ENCODE measurements at places on chromosomes 1 and 21.

DNA sequence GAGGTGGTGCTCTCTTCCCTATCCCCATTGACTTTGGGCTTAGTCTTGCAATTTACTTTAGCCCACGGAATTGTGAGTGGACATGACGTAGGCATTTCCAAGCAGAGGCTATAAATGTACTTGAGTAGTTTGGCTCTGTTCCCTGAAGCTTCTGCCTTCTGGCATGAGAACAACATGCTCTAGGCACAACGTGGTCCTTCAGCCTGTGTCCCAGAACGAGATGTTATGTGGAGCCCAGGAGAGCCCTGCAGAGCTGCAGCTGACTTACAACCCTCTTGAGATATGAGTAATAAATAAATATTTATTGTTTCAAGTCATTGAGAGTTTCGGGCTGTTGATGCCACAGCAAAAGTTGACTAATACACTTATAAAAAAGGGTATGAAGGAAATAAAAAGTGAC is 105.2 kb upstream of the HMGB4 start:
- DNase-seq, result no peak

- DNase-seq, result no peak
These were observed 54.7 kb downstream of the SPATA46 start for GRCh38 chr1:162321809-162322422.

DNA sequence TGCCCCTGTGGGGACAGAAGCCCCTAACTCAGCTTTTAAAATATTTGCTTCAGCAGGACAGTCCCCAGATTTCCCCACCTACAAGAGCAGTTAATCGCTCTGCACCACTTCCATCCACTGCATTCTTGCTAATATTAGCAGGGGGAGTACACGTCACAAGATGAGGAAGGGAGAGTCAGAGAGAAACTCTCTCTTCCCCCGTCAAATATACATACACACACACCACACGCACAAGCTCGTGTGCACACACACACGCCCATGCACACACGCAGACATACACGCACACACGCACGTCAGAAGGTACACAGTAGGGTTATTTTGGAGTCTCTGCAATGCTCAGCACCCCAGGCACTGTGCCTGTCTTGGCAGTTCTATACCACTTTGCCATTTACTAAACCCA is 2.1 kb downstream of the CLCA1 start:
- no peak for DNase-seq

- no peak for DNase-seq
These were observed 2.1 kb upstream of the PAX7 start for GRCh38 chr1:18628511-18628910.

GRCh38 chr1:184878602-184879001 is 95.7 kb downstream of the NIBAN1 start:
- DNase-seq, result no peak

DNA sequence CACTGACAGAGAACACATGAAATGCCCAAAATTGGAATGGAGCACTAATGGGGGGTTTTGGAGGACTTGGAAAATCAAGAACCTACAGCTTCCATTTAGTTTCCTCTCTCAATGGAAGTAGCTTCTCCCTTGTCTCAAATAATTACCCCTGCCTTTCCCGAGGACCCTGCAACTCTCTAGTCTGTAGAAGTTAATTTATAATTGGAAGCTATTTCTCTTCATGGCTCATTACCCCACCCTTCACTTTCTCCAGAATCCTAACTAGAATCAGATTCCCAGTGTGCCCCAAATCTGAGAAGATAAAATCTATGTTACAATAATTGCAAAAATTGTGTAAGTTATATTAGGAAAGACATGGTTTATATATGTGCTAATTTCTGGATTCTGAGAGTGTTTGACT is 181.5 kb upstream of the ATP1B1 start:
- no peak for DNase-seq

- DNase-seq, result no peak
These were observed 38.6 kb upstream of the ADGRL4 start for GRCh38 chr1:79044974-79045650.

GRCh38 chr1:18118491-18118890 is 10.9 kb downstream of the IGSF21 start:
- DNase-seq, result no peak

DNA sequence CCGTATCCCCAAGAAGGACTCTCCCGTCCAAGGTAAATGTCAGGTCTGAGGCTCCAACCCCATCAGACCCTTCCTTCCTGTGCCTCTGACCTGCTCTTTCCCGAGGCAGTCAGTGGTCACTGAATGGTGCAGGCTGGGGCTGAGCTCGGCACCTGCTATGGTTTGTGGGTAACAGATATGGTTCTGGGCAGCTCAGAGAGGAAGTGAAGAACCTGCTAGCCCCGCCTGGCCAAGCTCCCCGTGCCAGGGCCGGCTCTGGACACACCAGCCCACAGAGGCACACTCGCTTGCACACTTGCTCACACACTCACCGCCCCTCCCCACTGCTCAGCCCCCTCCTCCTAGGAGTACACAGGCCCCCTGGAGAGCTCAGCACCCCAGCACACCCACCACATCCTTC is 16.4 kb downstream of the NCMAP start:
- no peak for DNase-seq

DNA sequence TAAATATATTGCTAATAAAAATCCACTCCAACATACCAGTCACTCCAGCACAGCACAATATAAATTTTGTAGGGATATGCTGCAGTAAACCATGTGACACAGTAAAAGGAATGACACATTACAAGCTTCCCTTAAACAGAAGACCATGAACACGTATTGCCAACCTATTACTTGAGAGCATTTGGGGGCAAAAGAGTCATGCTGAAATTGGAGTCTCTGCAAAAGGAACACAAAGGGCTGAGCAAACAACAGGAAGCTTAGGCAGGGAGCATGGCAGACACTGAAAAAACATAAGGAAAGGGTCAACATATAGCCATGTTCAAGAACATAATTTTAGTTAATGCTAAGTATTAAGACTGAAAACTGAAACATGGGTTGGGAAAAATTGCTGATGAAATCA is 214.5 kb downstream of the SMYD3 start:
- no peak for DNase-seq

GRCh38 chr1:15332525-15332924 is 77.2 kb upstream of the EFHD2 start:
- DNase-seq, result no peak

DNA sequence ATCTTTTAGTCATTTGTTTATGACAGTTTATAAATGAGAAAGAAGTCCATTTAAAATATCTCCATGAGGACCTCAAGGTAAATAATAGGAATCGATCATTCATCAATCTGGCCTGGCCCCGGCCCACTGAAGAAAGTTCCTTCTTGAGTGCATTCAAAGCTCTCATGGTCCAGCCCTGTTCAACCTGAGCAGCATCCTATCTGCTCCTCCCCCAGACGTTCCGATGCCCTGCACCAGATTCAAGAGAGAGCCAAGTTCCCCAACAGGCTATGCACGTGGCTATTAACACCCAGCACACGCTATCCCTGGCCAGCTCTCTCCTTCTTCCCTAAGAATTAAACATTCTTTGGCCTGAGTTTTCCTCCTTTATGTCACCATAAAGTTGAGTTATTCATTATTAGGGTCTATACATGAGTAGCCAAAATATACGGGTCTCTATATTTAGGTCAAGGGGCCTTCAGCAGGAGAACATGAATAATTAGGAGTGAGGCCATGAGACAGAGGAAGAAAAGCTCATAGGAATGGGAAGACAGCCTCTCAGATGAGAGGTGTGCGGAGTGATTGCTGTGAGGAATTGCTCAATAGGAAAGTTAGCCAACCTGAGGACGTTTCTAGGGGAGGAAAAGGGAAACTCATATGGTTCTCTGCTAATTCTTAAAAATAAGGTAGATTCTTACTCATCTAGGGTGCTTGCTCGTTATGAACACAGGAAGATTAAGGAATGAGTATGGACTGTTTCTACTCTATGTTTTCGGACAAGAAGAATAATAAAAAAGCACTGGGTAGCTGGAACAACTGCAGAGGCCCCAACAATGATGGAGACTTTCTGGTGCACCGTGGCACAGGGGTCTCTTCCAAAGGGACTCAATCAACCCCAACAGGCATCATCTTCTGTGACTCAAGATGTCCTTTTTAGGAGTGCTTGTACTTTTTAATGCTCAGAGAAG is 23.6 kb downstream of the RUNX1 start:
- no peak for DNase-seq

DNA sequence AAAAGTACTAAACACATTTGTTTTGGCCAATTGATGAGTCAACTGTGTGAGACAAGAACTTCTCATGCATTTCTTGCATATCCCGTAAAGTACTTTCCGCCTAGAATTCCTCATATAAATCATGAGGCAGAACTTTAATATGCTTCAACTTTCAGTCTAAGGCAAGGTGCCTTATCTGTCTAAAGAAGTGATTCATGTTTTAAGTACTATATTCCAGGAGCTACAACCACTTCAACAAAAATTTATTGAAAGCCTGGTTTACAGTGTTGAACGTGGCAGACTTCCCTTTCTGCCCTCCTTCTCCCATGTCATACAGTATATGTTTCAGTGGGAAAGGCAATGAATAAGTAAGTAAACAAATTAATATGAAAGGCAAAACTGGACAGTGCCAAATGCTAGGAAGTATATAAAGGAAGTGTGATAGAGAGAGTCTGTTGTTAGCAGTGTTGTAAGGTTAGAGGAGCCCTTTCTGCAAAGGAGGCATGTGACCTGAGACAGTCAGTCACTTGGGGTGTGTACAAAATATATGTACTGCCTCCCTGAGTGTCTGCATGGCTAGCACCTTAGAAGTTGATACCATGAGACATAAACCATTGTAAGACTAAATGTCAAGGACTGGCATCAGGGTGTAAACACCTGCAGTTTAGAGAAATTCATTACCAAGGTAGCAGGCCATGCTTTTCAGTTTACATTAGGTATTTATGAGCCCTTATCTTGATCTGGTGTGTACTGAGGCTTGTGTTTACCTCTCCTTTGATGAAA is 362.2 kb downstream of the SRGAP2C start:
- DNase-seq, result no peak

DNA sequence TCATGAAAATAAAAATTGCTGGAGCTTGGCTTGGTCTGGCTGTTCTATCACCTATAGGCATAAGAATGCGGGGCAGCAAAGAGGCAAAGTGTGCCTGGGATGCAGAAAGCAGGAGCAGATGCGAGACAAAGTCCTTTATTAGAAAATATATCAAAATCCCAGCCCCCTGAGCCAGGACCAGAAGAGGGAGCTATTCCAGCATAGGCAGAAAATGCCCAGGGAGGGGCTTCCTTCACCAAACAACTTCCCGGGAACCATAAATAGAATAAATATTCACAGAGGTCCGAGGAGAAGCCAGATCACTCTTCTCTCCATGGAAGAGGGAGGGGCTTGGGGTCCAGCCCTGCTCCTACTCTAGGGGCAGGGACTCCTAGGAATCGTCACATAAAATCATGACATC is 5.0 kb downstream of the PPOX start:
- no peak for DNase-seq

Measured in HAP-1 (cell line).